ENCODE measurements at places on chromosomes 16 and 17.

- no peak for DNase-seq
Observed at GRCh38 chr16:26453215-26453614, 613.5 kb upstream of the C16orf82 start.

DNA sequence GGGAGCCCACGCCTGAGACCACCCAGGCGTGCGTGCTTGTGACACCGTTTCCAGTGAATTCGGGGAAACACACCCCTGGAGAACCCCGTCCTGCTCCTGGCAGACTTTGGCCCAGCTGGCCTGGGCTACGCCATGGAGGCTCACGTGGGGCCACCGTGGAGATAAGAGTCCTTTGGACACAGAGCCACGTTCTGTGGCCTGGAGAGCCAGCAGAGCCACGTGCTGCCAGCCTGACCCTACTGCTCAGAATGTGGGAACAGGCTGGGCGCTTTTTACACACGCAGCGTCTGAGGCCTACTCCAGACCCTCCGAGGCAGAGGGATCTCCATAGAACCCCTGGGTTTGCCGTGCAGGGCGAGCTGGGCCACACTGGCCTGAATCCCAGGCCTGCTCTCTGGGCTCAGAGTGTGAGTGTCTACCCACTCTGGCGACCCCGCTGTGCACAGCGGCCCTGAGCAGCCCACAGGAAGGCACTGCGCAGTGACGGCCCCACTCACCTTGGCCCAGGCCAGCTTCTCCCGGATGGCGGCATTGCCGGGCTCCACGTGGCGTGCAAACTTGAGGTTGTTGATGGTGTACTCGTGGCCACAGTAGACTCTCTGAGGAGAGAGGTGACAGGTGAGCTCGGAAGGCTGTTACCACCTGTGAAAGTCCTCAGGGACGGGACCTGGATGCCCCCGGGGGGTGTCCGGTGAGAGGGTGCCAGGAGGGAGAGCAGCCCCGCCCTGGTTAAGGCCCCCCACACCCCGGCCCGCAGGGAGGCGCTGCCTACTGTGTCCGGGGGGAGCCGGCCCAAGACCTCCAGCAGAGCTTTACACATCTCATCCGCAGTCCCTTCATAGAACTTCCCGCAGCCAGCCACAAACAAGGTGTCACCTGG lies 10.0 kb downstream of the HAGH start:
- DNase-seq, result no peak

DNA sequence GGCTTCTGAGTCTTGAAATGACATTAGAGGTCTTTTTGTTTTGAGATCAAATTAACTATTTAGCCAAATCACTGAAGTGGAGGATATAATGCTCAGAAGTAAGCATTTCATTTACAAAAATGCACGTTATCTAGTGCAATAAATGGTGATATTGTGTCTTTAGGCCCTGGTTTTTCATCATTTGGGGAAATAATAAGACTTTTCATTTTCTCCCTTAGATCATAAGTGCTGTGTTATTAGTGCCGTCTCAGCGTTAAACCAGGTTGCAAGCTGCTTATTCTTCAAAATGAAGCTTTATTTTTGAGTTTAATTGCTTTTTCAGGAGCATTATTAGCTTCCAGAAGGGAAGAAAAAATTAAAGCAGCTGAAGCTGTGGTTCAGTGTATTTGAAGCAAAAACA lies 1416.8 kb upstream of the GOT2 start:
- no peak for DNase-seq

DNA sequence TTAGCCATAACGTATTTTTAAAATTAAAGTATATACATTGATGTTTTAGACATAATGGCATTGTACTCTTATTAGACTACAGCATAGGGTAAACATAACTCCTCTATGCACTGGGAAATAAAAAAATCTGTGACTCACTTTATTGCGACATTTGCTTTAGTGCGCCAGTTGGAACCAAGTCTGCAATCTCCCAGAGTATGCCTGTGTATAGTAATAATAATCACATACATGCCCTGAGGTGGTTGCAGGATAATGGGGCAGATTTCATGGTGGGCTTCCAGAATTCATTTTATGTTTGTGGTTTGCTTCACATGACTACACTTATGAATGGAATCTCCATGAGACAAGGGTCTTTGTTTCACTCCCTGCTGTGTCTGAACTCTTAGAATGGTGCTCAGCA lies 66.9 kb upstream of the N4BP1 start:
- no peak for DNase-seq

DNA sequence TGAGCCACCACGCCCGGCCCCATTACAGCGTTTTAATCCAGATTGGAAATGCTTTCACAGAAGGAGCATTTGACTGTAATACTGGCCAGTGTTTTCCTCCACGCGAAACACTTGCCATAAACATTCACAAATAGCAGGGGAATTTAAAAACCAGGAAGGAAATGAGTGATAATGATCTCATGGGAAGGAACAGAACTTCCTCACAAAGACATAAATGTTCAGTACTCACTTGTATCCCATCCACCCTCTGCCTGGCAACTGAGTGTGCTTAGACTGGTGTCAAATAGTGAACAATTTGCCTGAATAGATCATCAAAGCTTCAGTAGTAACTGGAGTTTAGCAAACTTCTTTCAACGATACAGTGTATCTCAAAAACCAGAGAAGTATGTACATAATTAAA lies 54.1 kb downstream of the PSMD12 start:
- no peak for DNase-seq

GRCh38 chr17:5203178-5203907 lies 11.7 kb upstream of the ZNF594 start:
- no peak for DNase-seq

DNA sequence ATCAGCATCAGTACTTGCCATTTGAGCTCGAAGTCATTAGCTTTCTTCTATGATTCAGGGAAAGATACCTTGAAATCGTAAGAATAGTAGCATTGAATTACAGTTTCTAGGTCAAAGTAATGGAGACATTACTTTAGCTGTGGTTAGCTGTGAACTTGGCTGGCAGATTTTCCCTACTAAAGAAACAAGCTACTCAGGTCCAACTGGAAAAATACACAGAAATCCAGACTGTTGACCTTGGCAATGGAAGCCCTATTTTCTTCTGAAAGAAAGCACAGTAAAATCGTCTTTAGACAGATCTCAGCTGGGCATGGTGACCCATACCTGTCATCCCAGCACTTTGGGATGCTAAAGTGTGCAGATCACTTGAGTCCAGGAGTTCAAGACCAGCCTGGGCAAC lies 13.4 kb upstream of the DNAJA2 start:
- DNase-seq, result no peak

DNA sequence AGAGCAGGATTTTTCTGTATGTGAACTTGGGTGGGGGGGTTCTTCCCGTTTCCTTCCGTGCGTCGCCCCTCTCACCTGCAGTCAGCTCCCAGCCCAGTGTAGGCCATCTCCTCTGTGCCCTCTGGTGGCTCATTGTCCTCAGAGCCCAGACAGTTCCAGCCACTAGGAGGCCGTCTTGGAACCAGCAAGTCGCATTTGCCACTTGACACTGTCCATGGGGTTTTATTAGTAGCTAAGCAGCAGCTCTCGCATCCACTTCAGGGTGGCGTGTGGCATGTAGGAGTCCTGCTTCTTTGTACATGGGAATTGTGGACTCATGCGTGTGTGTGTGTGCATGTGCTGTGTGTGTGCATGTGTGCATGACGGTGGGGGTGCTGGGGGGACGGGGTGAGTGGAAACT lies 74.0 kb downstream of the SEC14L1 start:
- DNase-seq, result no peak

- no peak for DNase-seq
Observed at GRCh38 chr17:78398390-78398789, 19.9 kb downstream of the PGS1 start.

DNA sequence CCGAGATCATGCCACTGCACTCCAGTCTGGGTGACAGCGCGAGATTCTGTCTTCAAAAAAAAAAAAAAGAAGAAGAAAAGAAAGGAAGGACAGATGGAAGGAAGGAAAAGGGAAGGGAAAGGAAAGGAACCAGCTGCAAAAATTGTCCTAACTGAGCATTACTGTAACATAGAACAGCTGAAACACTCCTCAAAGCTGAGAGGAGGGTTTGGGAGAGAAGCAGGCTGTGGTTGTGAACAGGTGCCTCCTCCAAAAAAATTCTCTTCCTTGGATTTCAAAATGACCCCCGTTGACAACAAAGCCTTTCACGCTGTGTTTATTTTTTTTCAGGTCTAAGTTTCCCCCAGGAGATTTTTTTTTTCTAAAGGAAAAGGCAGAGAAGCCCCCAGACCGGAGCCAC lies 541.4 kb downstream of the WWOX start:
- DNase-seq, result no peak

- peak; percentile 85 for DNase-seq
Observed at GRCh38 chr16:970766-971581, at the start of gene LMF1. TSS of gene LMF1 (minus strand) at chr16:970984. CDS start at chr16:970980, 4 bp downstream.

DNA sequence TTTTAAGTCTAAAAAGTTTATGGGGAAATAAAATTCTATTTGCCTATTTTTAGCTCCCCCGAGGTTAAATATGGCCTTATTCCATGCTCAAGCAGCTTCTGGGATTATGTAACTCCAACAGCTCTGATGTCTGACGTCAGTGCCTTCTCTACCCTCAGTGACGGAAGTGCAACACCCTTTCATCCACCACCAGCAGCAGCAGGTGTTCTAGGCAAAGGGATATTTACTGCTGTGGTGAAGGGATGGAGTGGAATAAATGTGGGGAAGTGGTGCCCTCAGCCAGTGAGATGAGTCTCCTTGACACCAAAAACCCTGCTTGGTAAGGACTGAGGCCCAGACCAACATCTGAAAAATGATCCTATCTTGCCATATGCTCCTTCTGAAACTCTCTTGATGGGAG lies 247.4 kb downstream of the SHISA9 start:
- DNase-seq, result no peak

DNA sequence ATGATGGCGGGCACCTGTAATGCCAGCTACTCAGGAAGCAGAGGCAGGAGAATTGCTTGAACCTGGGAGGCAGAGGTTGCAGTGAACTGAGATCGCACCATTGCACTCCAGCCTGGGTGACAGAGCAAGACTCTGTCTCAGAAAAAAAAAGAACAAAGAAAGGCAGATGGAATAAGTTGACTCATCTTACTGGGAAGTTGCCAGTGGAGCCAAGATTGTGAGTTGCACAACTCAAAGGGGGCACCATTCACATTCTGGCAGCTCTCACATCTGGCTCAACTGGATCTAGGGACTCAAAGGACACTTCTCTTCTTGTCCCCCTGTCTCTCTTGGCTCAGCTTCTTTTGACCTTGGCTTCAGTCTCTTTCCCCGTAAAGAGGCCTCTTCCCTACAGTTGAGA lies 53.7 kb upstream of the ETV4 start:
- DNase-seq, result no peak

DNA sequence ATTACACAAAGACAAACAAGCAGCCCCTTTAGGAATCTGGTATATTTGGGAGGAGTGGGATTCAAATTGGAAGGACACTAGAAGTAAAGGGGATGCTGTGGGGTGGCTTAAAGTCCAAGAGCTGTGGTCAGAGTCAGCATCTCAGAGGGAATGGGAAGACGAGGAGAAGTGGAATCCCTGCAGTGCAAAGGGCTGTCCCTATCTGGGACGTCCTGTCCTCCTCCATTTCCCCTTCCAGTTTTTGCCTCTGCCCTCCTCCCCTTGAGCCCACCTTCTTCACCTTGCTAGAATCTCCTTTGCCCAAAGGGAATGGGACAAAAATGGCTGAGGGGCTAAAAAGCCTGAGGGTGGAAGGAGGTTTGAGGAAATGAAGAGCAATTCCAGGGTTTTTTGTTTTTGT lies 4.2 kb upstream of the PLXDC1 start:
- DNase-seq, result no peak

DNA sequence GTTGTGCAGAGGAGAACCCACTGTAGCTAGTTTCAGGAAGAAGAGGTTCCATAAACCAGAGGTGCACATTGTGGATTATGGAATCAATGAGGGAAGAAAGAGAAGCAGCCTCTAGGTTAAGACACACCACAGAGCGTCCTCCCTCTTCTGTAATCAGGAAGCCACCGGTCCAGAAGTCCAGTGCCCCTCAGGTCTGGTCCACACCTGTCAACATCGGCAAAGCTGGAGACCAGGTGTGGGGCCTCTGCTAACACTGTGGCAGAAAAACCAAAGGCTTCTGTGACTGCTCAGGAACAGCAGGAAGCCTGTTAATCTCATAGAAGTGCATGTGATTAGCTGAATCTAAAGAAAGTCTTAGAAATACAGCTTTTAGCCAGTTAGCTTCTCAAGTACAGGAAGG lies 23.3 kb downstream of the LIMD2 start:
- DNase-seq, result no peak

DNA sequence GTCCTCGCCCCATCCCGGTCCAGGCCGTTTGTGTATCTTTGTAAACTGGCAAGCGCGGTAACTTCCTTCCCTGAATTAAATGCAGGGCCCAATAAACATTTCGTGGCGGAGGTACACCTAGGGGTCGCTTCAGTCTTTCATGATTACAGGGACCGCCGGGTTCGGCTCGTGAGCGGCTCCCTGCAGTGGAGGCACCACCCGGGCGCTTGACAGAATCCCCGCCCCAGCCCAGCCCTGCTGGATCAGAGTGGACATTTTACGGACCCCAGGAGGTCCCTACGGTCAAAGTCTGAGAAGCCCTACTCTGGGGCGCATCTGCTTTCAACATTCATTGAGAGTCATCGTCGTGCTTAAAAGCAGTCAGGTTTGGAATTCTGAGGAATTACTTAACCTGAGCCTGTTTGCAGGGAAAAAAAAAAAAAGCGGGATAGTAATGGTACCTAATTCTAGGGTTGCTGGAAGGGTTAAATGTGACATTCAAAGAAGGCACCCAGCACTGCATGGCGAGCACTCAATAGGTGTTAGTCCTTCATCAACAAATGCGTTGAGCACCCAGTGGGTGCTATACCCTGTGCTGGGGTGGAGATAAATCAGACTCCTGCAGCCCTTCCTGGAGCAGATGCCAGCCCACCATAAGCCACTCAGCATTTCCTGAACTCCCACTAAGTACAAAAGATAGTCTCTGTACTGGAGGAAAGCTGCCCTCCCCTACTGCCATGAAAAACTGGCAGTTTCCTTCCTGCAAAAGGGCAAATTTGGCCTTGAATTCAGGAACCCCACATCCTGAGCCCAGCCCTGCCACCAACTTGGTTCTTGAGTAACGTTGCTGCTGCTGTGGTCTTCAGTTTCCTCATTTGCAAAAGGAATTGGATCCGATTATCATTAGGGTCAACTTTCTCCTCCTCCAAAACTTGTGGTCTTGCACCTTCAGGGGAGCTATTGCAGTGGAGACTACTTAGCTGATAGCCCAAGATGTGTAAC lies 658 bp upstream of the DUSP3 start:
- no peak for DNase-seq

DNA sequence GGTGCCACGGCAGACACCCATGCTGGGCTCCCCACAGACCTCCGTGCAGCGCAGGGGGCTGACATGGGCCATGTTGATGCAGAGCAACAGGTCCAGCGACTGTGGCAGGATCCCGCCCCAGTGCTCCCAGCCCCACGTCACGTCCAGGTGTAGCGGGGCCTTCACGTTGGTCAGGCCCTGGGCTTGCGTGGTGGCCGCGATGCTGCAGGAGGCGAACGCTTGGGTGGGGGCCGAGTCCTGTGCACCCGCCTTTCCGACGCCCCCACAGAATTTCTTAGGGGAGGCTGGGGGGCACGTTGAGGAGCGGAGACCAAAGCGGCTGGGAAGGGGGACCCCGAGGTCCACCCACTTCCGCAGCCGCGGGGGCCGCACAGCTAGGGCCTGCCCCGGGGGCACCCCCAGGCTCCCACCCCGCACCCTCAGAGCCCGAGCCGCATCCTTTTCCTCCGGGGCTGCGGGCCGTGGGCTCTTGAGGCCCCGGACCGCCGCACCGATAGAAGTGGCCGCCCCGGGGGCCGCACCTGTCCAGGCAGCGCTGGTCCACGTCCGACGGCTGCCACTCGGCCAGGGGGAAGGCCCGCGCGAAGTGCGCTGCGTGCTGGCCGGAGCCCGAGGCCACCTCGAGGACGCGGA lies 416 bp downstream of the METTL26 start:
- DNase-seq, result no peak
